ENCODE measurements at places on chromosomes 4 and X.

GRCh38 chrX:39311646-39312045 lies 510.4 kb downstream of the MID1IP1 start:
- DNase-seq: no peak

GRCh38 chrX:100874325-100874724 lies at the start of gene NOX1:
Gene NOX1 (minus strand): TSS chrX:100874359. CDS start chrX:100874139, 220 bp downstream.
- DNase-seq: no peak

- DNase-seq: no peak
These were observed 41.8 kb upstream of the AP1AR start for GRCh38 chr4:112189754-112190153.

DNA sequence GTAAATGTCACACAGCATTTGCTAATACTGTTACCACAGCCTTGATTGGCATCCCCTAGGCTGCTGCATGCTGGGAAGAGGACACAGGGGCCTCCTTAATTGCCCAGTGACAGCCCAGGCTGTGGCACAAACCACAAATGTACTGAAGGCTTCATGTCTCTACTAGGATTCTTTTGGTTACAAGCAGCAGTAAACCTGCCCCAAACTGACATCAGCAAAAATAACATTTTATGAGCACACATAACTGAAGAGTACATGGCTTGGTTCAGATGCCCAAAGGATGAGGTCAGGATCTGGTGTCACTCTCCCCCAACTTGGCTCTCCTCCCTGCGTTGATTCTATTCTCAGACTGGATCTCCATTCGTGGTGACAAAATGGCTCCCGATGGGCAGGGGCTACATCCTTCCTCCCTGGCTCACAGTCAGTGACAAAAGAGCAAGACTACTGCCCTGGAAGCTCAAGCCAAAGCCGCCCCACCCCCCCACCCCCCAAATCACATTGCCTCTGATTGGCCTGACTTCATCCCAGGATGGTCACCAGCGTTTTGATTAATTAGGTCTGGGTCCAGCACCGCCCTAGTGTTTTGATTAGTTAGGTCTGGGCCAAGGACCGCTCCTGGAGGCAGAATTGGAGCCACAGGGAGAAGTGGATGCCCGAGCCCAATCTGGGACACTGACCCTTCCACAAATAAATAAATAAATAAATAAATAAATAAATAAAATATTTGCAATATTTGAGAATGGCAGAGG lies 180.5 kb upstream of the RBPJ start:
- no peak for DNase-seq

- DNase-seq: no peak
These were observed 114.5 kb downstream of the ZAR1 start for GRCh38 chr4:48604527-48604926.

Measured in sciatic nerve (tissue), 2 donors.